ENCODE measurements at places on chromosomes 12 and 14.

DNA sequence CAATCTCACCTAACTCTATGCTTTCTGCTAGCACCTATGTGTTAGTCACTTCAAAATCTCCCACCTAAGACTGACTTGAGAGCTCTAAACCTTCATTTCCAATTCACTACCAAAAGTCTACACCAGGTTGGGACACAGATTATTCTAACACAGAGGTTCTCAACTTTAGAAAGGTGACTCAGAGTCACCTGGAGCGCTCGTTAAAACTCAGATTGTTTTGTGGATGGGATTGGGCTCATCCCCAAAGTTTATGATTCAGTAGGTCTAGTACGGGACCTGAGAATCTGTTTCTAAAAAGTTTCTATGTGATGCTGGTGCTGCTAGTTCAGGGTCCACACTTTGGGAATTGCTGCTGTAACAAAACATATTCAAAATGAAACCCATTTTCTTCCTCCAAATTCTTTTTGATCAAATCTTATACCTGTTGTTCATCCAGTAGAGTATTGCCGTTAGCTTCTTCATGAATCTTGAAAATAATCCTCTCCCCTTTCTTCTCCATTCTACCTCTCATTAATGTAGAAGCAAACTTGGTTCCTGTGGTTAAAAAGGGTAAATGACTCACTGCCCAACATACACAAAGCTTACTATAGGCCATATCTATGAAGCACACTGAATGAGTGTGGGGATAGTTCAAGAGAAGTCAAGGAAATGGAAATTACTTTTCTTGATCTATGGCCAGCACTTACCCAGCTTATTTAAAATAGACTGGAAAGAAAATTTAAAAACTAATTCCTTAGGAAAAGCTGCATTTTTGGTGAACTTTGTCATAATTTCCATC, 206.7 kb downstream of the KIF21A start:
- no peak for DNase-seq

GRCh38 chr14:93970965-93971634, 5.3 kb downstream of the ASB2 start:
- peak; percentile 40 for DNase-seq

GRCh38 chr12:88309546-88309945, 167.4 kb downstream of the TMTC3 start:
- DNase-seq = no peak

DNA sequence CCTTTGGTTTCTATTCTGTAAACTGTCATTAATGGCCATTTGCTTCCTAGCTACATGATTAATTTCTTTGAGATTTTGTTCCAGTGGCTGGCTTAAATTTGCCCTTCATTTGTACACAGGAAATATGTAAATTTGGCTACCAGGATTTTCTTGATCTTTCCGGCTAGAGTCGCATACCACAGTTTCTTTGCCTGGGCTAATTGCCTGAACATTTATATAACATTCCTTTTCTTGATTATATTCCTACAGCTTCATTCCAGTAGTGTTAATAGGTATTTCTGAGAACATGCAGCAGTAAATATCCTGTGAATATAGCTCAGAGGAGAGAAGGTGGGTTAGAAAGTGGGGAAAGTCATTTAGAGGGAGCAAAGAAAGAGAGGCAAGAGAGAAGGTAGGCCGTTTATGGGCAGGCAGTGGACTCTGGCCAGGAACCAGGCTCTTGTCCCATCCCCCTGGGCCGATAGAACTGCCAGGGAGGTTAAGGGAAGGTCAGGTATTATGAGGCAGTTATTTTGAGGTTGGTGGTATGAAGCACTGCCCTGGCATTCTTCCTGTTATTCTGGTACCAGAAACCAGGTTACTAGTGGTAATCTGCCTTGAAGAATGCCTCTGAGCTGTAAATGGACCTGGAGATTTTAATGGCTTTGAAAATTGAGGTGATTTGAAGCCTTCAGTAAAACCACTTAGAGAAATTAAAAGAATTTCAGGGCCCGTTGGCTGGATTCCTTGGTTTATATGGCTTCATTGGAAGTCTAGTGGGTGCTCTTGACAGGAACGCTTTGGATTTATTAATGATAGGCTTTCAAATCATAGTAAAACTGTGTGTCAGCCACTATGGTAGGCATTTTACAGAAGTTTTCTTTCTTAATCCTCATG, 4.4 kb downstream of the RNF10 start:
- peak; percentile 86 for DNase-seq

- no peak for DNase-seq
Measured at GRCh38 chr14:86050072-86050683, 520.2 kb downstream of the FLRT2 start.

GRCh38 chr12:68117661-68118060, 41.9 kb downstream of the IFNG start:
- no peak for DNase-seq

DNA sequence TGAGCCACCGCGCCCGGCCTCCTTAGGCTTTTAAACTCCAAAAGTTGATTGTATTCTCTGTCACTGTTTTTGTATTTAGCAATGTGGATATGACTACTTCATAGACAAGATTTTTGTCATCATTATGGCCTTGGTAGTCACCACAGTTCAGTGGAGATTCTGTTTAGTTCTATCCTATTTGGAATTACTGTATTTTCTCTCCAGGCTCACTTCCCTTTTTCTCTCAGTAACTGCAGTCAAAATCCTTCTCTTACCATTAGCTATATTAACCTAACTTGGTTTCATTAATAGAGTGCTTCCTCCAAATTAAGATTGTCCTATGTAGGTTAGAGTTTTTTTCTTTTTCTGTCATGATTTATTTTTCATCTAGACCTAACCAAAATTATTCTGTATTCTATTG, 283.9 kb downstream of the TMTC2 start:
- no peak for DNase-seq

GRCh38 chr12:119870457-119870856, 6.7 kb downstream of the CIT start:
- DNase-seq = no peak

GRCh38 chr14:41146391-41146790, 460.3 kb upstream of the LRFN5 start:
- no peak for DNase-seq

DNA sequence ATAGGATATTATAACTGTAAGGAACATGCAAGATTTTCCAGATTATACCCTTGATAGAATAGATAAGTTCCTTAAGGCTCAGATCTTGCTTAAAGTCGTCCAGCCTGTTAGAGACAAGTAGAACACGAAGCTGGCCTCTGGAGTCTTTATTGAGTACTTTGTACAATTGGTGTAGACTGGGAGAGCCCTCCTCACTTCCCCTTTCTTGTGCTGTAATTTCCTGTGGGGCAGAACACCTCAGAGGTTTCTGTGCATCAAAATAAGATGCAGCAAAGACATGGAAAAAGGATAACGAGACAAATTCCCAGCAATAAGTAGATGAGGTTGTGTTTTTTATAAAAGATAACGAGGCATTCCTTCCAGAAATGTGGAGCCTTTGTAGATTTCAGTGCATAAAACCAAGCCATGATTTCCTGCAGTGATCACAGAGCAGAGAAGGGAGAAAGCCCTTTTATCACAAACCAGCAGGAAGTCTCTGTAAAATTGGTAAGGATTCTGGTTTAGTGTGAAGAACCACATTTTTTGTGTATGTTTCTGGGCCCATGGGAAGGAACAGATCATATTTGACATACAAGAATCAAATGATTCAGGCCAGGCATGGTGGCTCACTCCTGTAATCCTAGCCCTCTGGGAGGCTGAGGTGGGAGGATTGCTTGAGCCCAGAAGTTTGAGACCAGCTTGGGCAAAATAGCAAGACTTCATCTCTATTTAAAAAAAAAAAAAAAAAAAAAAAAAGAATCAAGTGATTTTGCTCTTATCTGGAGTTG, 18.0 kb downstream of the GPRC5A start:
- DNase-seq = no peak

- DNase-seq = no peak
Measured at GRCh38 chr12:124592481-124593160, 25.2 kb upstream of the NCOR2 start.

GRCh38 chr14:67627519-67627918, 7.8 kb downstream of the ARG2 start:
- no peak for DNase-seq

GRCh38 chr14:100293497-100294212, 12.6 kb downstream of the SLC25A29 start:
- DNase-seq = no peak

GRCh38 chr12:57894399-57895292, 46.7 kb upstream of the ATP23 start:
- DNase-seq = no peak

- DNase-seq = no peak
Measured at GRCh38 chr12:110906083-110906482, 14.3 kb downstream of the MYL2 start.

DNA sequence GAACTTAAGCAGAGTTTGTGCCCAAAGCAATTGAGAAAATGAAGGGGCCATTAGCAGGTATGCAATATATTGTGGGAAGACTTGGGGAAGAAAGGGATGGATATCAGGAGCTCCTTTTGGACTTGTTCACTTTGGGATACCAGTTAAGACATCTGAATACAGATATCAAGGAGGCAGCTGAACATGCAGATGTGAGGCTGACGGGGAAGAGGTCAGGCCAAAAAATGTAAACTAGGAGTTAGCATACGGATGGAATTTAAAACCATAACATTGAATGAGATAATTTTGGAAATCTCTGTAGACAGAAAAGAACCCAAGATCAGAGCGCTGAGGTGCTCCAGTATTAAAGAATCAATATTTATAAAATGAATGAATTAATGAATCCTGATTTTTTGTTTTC, 53.4 kb downstream of the OSBPL8 start:
- no peak for DNase-seq

- DNase-seq = no peak
Measured at GRCh38 chr12:2937500-2937899, 21.7 kb upstream of the TEAD4 start.

GRCh38 chr14:22839159-22839779, 2.9 kb downstream of the MMP14 start:
- no peak for DNase-seq

- peak; percentile 24 for DNase-seq
Measured at GRCh38 chr14:56666716-56667115, 87.1 kb downstream of the TMEM260 start.

DNA sequence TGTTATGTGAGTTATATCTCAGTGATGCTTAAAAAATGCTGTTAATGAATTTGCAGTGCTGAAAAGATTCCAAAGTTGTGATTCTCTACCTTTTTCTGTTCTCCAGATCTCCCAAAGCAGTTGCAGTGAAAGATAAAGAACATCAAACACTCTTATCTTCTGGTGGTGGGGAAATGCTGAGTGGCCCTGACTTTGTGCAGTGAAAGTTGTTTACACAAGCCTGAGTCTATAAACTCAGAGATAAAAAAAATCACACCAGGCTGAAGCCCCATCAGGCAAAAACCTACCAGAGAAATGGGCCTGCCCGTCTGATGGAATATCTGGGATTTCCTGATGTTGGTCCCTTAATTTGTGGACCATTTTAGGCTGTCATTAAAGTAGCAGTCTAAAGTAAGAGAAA, 46.1 kb downstream of the RASSF3 start:
- no peak for DNase-seq

- no peak for DNase-seq
Measured at GRCh38 chr12:109289551-109289950, 19.5 kb downstream of the FOXN4 start.

- DNase-seq = no peak
Measured at GRCh38 chr12:53324113-53324778, 2.8 kb upstream of the AAAS start.

- no peak for DNase-seq
Measured at GRCh38 chr12:10179776-10180181, 947 bp downstream of the TMEM52B start.

- DNase-seq = no peak
Measured at GRCh38 chr12:121301876-121302275, 5.4 kb upstream of the CAMKK2 start.

GRCh38 chr14:55389330-55389729, 22.3 kb downstream of the ATG14 start:
- peak; percentile 21 for DNase-seq

- no peak for DNase-seq
Measured at GRCh38 chr12:130966443-130967030, 12.8 kb downstream of the ADGRD1 start.

- DNase-seq = no peak
Measured at GRCh38 chr12:23028158-23028802, 403.3 kb downstream of the ETNK1 start.

- no peak for DNase-seq
Measured at GRCh38 chr12:10310926-10311720, 3.5 kb downstream of the KLRD1 start.

GRCh38 chr14:80628547-80628946, 313.0 kb downstream of the CEP128 start:
- no peak for DNase-seq

DNA sequence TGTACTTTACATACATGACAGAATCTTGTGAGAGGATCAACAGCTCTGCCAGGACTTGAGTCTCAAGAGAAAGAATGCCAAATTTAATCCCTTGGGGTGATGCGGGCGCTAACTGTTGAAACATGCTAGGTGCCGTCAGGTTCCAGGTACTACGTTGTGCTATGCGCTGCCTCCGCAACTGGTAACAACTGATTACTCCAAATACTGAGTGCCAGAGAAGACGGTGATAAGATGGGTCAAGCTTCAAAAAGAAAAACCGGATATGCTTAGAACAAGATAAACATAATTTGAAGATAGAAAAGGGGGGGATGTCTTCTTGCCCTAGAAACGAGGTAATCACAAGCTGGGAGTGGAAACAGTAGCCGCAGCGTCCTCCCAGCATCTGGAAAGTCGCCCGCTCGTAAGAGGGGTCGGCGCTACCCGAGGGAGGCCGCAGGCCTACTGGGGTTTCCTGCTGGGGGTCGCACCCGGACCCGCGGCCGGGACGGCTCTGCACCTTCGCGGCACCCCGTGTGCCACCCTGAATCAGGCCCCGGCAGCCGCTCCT, 678 bp downstream of the ZBTB25 start:
- peak; percentile 16 for DNase-seq

DNA sequence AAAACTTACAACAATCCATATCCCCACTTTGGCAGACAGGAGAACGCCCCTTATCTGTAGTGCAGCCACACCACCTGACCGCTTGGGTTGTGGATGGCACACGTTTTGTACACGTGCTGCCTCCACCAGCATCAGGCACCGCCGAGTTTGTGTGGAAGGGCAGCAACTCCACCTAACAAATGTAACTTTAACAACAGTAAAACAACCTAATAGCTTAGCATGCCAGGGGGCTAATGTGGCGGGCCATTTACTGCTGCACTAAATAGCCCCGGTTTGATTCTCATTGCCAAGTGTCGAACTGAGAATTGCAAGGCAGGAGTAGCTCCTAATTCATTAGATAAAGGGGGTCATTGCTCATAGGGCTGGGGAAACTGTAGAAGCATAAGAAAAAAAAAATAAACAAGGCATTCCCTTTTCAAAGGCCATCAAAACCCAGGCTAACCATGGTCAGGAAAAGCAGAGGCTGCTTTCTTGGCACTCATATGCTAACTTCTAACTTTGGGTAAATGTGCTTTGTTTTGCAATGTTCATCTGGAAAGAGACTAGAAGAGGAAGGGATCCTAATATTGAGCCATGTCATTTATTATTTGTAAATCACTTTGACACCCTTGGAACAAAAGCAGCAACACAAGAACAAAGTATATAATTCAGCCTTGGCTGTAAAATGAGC, 279.7 kb upstream of the SOX5 start:
- no peak for DNase-seq

DNA sequence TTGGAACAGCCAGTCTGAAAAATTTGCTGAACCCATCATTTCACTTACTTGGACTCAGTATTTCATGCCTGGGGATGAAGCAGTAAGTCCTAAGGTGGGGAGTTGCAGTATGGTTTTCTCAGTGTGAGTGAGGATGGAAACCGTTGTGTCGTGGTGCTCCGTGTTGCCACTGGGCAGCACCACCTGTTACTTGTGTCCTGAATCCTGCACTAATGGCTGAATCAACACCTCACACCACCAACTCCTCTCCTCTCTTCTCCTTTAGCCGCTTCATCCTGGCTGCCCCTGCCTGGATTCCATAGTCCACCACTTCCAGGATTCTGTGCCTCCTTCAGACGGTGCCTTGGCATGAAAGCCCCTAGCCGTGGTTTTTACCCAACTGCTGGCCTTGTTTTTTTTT, 3.0 kb upstream of the EP400 start:
- no peak for DNase-seq
